Fibroblast of the aortic adventitia (primary cell): ENCODE measurements at places on chromosomes 1 and 21.

DNA sequence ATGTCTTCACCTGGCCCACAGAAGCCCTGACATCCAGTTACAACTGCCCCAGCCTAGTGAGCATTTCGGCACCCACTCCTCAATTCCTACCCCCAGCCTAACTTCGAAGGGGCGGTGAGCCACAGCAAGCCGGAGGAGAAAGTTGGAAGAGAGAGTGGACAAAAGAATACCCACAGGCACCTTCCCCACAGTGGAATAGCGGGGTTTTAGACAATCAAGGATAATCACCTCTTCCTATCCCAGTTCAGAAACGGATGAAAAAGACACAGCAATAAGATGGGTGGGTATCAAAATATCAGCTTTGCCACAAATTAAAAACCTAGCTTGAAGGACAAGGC, 1.3 kb upstream of the LSS start:
- no peak for DNase-seq

- DNase-seq, result no peak
These were observed 35.0 kb downstream of the MYSM1 start for GRCh38 chr1:58664881-58665280.

DNA sequence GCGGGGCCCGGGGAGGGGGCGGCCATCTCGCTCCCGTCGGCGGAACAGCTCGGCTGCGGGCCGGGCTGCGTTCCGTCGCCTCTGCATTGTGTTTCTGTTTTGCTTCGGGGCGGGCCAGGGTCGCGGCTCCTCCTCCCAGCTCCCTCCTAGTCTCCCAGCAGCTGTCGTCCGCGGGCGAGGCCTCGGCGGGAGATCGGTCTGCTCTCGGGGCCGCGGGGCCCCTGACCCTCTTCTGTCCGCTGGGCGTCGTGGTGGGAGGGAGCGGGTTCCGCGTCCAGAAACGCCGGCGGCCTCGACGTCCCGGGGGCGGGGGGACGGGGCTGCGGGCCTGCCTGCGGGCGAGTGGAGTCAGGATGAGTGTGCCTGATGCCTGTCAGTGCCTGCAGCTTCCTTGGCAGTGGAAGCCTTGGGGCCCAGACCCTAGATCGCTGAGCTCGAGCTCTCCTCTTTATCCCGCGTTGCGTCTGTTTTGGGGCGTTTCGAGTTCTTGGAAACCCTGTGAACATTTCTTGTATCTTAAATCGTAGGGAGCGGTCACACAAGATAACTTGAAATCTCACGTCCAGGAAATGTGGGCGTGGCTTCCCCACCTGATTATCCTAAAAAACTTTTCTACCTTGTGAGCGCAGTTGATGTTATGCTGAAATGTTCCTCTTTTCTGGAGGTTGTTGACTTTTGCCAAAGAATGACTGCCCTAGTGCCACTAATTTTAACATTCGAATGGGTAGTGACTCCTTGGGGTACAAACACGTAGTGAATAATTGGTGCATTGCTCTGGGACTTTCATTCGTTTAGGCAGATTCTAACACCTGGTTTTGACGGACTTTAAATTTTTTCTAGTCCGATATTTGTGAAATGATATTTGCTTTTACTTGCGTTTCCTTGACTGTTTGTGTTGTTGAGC, 676 bp downstream of the MORC3 start:
- DNase-seq, result peak; percentile 58

DNA sequence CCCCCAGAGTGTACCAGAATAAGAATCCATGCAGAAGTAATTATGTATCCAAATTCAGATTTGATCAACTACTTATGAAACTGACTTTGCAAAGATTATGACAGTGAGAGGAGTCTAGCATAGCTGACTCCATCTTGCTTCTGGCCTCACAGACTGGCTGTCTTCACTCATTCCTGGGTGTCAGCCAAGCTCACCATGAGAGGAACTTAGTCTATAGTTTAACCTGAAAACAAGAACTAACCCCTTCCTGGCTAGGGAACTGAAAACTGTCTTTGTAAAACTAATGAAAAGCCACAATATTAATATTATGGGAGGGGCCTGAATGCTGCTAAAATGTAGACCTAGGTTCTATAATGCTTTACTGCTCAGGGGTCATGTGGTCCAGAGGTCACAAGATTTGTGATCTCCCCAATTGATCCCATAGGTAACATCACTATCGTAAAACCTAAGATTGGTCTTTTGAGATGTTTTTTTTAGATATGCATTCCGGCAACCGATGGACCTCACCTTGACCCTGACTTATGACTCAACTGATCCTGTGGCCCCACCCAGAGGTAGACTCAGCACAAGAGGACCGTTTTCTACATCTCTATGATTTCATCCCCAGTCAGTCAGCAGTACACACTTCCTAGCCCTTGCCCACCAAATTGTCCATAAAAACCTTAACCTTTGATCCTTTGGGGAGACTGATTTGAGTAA, 55.2 kb downstream of the ATP1B1 start:
- peak; percentile 18 for DNase-seq

GRCh38 chr1:205934788-205935187, 8.5 kb downstream of the SLC26A9 start:
- DNase-seq, result no peak

GRCh38 chr1:91604632-91605031, 104.0 kb downstream of the CDC7 start:
- peak; percentile 68 for DNase-seq

- no peak for DNase-seq
These were observed 32.7 kb downstream of the C8B start for GRCh38 chr1:56933161-56933560.

DNA sequence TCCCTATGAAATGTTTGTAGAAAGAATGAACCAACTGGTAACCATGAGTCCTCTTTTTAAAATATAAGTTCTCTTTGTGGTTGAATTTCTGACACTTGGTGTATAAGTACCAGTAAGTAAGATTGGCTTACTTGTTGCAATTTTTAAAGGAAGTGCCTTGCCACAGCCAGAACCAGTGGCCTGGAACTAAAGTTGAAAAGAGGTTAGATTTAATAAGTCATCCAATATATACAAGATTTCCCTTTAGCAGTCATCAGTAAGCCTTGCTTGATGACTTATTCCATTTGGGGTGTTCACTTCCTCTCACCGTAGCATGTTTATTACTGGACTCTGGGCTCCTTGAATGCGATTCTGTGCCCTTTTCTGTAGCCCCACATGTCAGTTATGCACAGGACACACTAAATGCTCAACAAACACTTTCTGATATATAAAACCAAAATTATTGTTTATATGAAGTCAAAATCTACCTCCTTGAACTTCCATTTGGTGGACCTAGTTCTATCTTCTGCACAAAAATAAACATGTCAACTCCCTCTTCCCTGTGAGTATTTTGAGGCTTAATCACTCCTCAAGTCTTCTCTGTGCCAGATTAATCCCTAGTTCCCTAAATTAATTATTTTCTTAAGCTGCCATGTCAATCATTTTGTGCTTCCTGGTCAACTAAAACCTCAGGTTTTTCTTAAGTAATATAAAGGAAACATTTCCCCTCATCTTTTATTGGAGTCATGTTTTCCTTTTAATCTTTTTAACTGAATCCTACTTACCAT, 218.1 kb downstream of the ST6GALNAC3 start:
- no peak for DNase-seq
